Vagina (tissue), 2 donors: ENCODE measurements at places on chromosomes 16 and 17.

DNA sequence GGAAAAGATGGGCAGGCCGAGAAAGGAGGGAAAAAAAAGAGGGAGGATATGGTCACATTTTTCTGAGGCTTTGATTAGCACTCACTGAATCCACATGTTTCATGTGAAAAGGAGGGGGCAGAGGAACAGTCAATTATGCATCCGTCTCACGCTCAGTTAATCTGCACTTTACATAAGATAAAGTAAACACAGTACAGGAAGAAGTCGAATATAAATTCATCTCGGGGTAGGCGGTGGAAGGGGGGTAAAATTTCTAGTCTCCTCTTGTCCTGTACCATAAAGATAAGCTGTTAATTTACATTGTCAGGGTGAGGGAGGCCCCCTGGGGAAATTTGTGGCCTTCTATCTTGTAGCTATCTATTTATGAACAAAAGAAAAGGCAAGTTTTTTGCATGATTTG lies 73.1 kb upstream of the CES5A start:
- DNase-seq, result no peak

DNA sequence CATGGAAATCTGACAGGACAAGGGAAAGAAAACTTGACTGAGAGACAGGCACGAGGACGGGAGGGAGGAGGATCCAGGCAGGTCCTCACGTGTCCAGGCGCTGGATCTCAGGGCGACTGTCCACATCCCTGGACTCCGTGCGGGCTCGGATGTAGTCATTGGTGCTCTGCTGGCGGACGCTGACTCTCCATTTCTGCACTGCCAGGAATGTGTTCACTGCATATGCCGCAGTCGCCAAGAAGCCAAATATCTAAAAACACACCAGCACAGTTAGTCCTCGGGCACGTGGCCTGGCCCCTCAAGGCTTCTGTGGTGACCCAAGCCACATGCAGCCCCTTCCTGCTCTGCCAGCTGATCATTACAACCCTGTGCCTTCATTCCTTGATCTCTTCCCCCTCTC lies 17.5 kb downstream of the CMTM3 start:
- no peak for DNase-seq

GRCh38 chr16:74451951-74452758 lies 30.9 kb upstream of the CLEC18B start:
- no peak for DNase-seq

DNA sequence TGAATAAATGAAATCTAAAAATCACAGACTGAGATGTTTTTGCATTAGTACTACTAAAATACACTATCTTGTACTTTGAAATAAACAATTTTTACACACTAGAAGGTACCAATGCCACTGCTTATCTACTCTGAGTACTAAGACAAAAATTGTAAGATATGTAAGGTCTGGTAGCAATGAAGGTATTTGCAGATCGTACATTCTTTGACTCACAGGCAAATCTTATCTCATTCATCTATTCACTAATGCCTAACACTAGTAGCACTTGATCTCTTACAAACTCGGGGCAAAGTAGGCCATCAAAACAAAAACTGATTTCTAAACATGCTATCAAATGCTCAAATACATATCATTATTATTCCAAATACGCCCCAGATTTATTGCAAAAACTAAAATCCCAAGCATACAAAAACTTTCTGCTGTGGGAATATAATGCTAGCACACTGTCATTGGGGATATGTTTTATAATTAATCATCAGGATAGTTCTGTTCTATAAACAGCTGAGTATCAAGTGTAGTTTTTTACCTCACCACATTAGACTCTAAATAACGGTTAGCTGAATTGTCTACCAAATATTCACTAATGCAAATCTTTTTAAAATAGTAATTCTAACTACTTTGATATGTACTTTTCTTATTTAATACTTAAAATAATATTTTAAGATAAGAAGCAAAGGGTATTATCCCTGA lies 68.0 kb downstream of the MED13 start:
- DNase-seq, result no peak

DNA sequence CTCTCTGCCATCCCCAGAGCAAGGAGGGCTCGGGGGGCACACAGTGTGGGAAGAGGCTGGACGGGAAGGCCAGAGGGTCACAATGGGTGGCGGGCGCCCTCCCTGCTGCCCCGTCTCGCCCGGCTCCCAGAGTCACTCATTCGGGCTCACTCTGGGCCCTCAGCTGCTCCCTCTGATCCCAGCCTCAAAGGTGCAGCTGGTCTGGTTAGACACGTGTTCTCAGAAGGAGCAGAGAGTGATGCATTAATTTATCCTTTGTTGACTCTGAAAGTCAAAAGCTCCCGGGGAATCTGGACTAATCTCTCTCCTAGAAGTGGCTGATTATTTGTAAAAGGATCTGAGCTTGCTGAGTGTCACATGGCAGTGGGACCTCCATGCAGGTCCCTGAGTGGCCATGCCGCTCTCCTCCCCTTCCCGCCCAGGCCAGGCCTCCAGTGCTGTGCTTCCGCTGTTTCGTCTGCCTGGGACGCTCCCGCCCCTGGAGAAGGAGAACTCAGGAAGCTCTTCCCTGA lies 87.5 kb downstream of the SEC14L1 start:
- no peak for DNase-seq

DNA sequence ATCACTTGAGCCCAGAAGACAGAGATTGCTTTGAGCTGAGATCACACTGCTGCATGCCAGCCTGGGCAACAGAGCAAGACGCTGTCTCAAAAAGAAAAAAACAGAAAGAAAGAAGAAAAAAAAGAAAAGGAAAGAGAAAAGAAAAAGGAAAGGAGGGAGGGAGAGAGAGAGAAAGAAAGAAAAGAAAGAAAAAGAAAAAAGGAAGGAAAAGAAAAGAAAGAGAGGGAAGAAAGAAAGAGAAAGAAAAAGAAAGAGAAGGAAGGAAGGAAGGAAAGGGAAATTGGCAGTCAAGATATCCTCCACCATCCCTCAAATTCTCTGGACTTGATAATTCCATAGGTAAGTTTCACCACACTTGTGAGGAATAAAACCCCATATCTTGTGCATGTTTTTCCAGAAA lies 71.4 kb upstream of the WSB1 start:
- DNase-seq, result no peak

DNA sequence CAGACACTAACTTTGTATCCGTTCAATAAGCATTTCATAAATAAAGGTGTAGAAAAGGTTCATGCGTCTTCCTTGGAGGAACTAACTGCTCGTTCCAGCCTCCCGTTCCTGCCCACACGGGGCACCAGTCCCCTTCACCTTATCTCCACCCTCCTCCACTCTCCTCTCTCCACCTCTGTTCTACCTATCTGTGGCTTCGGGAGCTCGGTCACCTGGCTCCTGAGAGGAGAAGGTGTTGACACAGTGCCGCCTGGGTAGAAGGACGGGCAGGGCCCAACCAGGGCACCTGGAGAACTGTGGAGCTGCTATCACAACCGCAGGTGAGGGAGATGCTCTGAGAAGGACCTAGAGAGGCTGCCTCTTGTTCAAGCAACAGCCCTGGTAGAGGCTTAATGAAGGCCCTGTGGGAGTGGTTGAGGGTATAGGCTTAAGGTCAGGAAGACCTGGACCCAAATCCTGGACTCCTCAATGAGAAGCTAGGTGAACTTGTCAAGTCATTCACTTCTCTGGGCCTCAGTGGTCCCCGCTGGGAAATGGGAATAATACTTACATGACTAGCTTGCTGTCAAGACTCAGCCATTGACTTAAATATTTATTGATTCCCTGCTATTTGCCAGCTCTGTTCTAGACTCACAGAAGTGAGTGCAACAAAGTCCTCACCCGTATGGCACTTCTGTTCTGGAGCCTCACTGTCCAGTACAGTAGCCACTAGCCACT lies 9.6 kb upstream of the MINK1 start:
- DNase-seq, result no peak

DNA sequence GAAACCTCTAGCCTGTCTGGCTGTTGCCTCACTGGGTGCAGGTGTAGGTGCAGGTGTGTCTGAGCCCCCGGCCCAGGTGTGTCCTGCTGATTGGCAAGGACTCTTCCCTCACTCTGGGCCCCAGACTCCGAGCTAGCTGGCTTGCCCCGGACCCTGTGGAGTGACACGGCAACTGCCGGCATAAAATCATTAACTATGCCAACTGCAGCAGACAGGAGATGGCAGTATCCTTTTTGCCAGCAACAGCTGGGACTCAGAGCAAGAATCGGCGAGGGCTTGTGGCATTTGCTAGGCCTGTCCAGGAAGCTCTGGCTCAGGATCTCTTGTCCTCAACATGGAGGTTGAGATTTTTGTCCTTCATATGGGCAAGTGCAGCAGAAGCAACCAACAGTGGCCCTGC lies 20.8 kb downstream of the CIAPIN1 start:
- no peak for DNase-seq

- no peak for DNase-seq
Observed at GRCh38 chr16:69469807-69470561, 45.6 kb downstream of the CYB5B start.

DNA sequence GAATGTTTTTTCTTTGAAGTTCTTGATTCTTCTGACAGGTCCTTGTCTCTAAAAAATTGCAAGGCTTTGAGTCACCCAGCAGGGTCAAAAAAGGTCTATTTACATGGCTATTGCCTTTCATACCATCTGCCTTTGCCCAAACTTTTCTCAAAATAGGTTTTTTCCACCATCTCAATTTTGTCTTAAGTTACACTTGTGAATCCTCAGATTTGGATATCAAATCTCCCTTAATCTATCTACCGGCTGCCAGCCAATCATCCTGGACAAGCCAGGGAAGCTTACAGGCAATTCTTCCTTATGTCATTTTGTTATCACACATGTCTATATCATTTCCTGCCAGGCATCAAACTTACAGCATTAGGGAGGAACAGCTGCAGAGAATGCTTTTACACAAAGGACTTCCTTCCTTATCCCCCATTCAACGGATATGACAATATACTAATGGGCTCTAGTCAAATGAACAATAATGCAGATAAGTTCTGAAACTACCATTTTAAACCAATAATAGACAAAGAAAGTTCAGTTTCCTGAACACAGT lies 104.1 kb upstream of the CORO6 start:
- DNase-seq, result no peak

DNA sequence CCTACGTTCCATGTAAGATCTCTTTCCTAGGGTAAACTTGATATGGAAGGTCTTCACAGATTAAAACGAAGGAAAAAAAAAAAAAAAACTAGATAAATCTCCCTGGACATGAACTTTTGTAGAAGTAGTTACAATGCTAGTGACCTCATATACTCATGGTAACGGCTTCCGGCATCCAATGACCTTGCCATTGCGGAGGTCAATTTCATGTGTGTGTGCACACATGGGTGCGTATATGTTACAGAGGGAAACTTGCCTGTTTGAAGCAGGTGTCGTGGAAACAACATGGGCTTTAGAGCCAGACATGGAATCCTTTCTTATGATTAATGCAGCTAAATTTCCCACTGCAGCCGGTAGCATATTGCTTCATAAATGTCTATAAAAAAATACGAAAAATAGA lies 435.5 kb downstream of the MAF start:
- DNase-seq, result no peak

DNA sequence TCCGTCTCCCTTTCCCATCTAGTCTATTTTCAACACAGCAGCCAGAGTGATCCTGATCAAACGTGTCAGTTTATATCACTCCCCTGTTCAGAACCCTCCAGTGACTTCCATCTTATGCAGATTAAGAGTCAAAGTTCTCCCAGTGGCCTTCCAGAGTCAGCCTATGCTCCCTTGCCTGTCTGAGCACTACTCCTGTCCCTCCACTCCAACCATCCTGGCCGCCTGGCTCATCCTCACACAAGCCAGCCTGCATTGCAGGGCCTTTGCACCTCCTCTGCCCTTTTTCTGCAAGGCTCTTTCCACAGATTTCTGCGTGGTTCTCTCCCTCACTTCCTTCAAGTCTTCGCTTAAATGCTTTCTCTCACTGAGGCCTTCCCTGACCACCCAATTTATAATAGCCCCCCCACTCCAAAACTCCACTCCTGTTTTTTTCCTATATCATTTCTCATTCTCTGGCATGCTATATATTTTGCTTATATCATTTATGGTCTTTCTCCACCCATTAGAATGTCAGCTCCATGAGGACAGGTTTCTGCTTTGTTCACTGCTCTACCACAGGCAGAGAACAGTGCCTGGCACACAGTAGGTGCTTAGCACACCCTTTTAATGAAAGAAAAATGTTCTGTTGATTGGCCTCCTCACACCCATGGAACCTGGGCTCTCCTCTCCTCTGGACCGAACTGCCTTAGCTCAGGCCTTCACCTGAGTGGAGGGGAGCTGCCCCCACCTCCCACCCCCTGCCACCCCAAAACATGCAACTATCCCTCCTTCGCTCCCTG lies 9.3 kb downstream of the SAMD14 start:
- no peak for DNase-seq

- DNase-seq, result no peak
Observed at GRCh38 chr17:41490000-41490990, 585 bp upstream of the KRT36 start.

GRCh38 chr17:35315283-35315682 lies 58.1 kb downstream of the SLFN11 start:
- no peak for DNase-seq

GRCh38 chr16:65388592-65388991 lies 266.7 kb upstream of the CDH11 start:
- no peak for DNase-seq

DNA sequence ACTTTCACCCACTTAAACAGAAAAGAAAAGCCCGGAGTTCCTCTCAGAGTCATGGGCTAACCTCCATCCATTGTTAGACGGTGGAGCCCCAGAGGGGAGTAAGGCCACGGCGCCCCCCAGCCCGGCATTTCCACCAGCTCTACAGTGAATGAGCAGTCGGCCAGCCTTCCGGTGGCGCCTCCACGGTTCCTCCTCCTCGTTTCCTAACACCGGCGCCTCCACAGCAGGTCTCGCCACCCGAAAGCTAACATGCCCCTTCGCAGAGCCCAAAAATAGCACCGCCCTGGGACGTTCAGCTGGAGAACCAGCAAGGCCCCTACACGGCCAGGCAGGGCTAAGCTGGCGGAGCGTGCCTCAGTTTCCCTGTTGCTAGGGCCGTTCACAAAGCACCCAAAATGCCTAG lies 858 bp downstream of the MMD start:
- DNase-seq, result no peak

DNA sequence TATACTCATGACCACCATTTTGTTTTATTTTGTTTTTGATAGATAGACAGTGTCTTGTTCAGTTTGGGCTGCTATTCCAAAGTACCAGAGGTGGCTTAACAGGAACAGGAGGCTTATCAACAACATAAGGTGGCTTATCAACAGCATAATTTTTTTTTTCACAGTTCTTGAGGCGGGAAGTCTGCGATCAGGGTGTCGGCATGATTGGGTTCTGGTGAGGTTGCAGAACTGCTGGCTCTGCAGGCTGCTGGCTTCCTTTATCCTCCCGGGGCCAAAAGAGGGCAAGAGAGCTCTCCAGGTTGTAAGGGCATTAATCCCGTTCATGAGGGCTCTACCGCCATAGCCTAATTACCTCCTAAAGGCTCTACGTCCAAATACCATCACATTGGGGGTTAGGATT lies 11.8 kb upstream of the HSD17B2 start:
- DNase-seq, result no peak

- no peak for DNase-seq
Observed at GRCh38 chr16:80693553-80693952, 110.8 kb downstream of the CDYL2 start.
